CD4-positive, alpha-beta T cell treated with Interleukin-2 at 100 ng/mL for 4 hours (primary cell): ENCODE measurements at places on chromosomes 1 and 21.

- DNase-seq, result no peak
Observed at GRCh38 chr1:238476841-238477240, 586.1 kb upstream of the ZP4 start.

- DNase-seq, result no peak
Observed at GRCh38 chr1:18234790-18235242, 127.2 kb downstream of the IGSF21 start.

DNA sequence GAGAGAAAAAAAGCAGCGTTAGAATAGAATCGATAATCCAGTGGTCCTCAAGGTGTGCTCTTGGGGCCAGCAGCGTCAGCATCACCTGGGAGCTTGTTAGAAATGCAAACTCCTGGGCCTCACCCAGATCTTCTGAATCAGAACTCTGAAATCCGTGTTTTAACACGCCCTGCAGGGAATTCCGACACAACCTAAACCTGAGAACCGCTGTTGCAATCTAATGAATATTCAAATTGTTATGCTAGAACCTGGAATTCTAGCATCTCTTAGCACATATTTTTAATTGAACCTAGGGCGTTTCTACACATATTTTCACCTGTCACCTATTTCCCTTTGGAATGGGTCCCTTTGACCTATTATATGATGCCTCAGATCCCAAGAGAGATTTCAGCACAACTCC lies 175.7 kb downstream of the PSMG1 start:
- DNase-seq, result no peak

DNA sequence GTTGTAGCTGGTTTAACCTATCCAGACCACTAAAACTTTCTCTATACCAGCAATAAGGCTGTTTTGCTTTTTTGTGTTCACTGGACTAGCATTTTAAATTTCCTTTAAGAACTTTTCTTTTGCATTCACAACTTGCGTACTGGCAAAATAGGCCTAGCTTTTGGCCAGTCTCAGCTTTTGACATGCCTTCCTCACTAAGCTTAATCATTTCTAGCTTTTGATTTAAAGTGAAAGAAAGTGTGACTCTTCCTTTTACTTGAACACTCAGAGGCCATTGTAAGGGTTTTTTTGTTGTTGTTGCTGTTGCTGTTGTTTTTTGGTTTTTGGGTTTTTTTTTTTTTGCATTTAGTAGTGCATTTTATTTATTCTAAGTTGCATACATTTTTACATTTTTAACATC lies 15.2 kb downstream of the RPAP2 start:
- no peak for DNase-seq

DNA sequence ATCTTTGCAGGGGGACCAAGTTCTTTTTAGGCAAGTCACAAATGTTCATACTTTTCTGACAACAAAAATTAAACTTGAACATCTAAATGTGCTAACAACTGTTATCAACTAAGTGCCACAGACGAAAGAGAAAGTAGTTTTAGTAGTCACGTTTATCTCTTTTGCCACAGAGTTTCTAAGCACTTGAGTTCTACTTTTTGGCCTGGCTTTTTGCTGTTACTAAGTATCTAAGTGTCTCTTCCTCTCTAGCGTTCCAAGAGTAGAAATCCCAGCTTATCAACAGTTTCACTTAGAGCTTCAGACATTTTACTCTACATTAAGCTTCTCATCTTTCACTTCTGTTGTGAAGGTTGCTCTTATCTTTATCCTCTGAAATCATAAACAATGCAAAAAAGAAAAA lies 34.2 kb downstream of the GATAD2B start:
- peak; percentile 10 for DNase-seq

GRCh38 chr1:8047686-8048445 lies 21.8 kb upstream of the ERRFI1 start:
- no peak for DNase-seq

GRCh38 chr1:103525114-103525606 lies 339 bp upstream of the RNPC3 start:
- DNase-seq, result no peak

GRCh38 chr21:25700741-25701140 lies 34.0 kb downstream of the ATP5PF start:
- no peak for DNase-seq

- DNase-seq, result peak; percentile 48
Observed at GRCh38 chr1:39639305-39640130, at the start of gene HEYL. HEYL (minus strand) TSS chr1:39639643; CDS start chr1:39639625, 18 bp downstream.
